Ureter (tissue), 1 donor: ENCODE measurements at places on chromosomes 11 and 22. TPM values are rescaled to one million over a fixed set of nuclear protein-coding genes. Genes with fewer than 3 reads are reported as not detected.

- DNase-seq: no peak
Measured at GRCh38 chr11:73367482-73368024, 8.6 kb upstream of the RELT start.

Gene AGBL2
- 4.9 TPM for total RNA-seq

Gene CELSR1
- total RNA-seq: 44.0 TPM

Gene IL10RA
- 22.4 TPM for total RNA-seq

DNA sequence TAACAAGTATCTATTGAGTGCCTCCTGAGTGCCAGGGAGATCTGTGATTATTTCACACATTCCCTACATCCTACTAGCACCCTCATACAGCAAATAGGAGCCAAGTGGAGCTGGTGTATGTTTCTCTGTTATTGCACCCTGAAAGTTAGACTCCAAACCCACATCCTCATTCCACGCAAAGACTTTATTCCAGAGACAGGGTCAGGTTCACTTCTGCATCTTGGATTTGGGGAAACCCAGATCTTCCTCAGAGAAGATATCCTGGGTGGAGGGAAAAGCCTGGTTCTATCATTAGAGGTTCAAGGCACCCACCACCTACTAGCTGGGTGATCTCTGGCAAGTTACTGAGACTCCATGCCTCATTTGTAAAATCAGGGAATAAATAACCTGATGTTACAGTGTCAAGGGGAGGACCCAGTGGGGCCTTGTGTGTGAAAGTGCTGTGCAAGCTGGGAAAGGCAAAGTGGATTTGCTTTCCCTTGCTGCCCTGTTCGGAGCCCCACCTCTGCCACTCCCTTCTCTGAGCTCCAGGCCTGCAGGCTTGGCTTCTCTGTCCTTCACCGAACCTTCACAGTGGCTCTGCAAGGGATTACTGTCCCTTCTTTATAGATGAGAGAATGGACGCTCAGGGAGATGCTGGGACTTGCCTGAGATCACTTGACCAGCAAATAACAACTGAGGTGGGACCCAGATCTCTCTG is 991 bp upstream of the SLCO2B1 start:
- DNase-seq: no peak

DNA sequence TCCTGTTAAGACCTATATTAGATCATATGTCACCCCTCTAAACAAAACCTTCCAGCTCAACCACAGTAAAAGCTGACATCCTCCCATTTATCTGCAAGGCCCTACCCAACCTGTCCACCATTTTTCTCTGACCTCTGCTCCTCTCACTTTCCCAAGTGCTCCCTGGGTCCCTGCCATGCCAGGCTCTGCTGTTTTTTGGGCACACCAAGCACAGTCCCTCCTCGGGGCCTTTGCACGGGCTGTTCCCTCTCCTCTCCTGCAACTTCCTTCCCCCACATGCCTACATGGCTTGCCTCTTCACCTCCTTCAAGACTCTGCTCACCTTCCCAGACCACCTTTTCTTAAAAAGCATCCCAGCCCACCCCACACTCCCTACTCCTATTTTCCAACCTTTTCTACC is 9.8 kb downstream of the TST start:
- DNase-seq: no peak

DNA sequence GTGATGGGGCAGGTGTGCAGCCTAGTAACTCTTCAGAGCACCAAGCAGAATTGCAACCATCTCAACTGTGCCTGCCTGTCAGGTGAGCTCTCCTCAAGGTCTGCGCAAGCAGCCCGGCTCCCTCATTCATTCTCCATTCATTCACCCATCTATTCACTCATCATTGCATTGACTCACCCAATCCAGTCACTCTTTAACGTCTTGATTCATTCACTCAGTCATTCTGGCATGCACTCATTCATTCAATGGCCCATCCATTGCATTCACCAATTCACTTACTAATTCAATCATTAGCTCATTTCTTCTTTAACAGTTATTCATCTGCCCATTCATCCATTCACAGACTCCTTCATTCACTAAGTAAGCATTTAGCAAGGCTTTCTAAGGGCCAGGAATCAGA is 111.8 kb downstream of the PDE2A start:
- no peak for DNase-seq

DNA sequence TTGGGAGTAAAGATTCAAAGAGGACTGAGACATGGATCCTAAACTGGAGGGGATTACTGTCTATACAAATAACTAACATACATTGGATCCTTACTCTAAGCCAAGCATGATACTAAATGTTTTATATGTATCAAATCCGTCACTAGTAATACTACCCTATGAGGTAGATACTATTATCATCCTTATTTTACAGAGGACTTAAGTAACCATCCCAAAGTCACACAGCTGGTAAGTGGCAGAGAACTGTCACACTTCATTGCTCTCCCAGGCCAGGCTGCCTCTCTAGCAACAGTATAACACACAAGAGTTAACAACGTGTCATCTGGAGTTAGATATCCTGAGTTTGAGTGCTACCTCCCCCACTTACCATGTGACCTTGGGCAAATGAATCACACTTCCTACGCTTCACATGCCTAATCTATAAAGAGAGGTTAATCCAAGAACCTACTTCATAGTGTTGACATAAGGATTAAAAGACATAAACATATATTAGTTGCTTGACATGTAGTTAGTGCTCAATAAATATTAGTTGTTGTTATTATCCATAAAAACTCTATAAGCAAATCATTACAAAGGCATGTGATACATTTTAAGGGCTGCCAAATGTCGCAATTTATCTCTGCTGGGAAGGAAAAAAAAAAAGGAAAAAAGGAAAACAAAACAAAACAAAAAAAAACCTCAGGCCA is 33.8 kb upstream of the SPON1 start:
- no peak for DNase-seq

Gene UBE4A
- 46.5 TPM for total RNA-seq

Gene RPL27A
- total RNA-seq: 976 TPM

DNA sequence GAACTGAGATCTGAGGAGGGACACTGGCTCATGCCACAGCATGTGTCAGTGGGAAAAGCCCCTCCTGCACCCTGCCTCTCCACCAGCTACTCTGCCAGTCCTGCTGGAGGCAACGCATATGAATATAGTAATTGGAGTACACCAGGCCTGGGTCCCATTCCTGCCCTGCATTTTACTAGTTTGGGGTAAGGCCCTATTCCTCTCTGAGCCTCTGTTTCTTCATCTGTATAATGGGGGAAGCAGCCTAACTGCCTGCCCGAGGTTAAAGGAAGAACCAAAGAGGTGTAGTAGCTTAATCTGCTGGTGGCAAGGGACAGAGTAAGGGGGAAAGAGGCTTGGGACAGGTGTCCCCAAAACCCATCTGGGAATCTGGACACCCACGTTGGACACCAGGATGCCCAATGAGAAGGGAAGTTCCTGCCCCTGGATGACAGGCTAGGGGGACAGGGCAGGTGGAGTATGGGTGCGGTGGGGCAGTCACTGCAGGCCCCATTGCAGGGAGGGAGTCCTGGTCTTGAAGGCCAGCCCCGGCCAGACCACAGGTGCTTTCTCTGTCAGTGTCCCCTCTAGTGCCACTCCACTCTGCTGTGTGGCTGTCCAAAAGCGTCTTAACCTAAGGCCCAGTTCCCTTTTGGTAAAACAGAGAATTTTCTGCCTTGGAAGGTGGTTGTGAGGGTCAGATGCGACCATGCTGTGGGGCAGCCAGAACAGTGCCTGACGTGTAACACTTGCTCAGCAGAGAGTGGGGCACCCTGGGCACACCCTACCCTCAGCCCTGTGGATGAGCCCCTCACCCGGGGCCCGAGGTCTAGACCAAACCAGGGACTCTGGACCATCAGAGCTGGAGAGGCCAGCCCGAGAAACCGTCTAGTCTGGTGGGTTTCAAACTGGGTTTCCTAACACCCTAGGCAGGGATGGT is 11.5 kb downstream of the TSKU start:
- DNase-seq: peak; percentile 41

Gene UBE2L6
- total RNA-seq: 83.1 TPM

GRCh38 chr11:96177146-96177545 is 165.8 kb downstream of the MAML2 start:
- DNase-seq: no peak

Gene C11orf97
- total RNA-seq: not detected

Gene FXYD6
- 41.8 TPM for total RNA-seq

GRCh38 chr11:116167706-116168458 is 604.9 kb downstream of the BUD13 start:
- DNase-seq: no peak

Gene MUC2
- 0.39 TPM for total RNA-seq

GRCh38 chr11:37500425-37500824 is 902.4 kb upstream of the RAG2 start:
- no peak for DNase-seq

GRCh38 chr11:4695442-4695841 is 2.2 kb downstream of the OR51E2 start:
- DNase-seq: no peak

- no peak for DNase-seq
Measured at GRCh38 chr22:25933158-25933788, 191.3 kb downstream of the MYO18B start.

- DNase-seq: no peak
Measured at GRCh38 chr22:25621986-25622385, 57.5 kb downstream of the GRK3 start.

DNA sequence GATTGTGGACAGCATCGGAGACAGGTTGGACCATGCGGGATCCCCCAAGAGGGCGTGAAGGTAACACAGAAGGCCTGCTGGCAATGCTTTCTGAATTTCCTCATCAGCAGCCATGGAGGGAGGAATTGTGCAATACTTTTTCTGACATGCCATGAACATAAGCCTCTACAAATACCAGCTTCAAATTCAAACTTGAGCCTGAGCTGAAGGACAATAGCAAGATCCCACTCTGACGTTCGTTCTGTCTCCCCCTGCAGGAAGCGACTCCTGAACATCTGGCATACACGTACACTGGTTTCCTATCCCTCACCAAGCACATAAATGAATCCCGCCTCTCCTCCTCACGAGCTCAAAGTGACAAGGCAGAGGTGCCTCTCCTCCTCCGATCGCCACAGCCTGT is 312.2 kb downstream of the BRD1 start:
- DNase-seq: no peak

DNA sequence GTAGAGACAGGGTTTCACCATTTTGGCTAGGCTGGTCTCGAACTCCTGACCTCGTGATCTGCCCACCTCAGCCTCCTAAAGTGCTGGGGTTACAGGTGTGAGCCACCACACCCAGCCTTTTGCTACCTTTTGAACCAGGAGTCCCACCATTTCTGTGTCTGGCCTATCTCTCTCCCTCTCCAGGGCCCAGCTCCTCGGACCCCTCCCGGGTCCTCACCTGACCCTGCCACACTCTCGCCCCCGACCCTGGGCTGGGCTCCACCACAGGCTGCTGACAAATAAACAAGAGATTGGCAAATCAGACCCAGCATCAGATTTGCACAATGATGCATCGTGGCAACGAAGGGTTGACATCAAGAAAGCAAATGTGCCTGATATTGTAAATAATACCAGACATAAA is 8.8 kb downstream of the KRTAP5-5 start:
- DNase-seq: no peak

Gene APOBEC3G
- total RNA-seq: 27.8 TPM

Gene MAJIN
- total RNA-seq: not detected

DNA sequence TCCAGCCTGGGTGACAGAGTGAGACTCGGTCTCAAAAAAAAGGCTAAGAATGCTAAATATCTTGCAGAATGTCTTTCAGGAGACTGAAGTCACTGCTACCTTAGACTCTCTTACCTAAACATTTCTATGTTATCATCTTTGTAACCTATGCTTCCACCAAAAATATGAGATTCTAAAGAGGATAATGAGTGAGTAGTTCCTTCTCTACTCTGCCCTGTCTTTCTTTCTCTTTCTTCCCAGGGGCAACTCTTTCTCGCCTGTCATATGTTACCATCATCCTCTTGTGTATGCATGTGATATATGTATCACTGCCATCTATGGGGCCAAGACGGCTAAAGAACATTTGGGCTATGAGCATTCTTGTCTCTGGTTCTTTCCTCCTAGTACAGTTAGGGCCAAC is 9.0 kb upstream of the RASSF10 start:
- DNase-seq: no peak

GRCh38 chr11:33708985-33709384 is 8.4 kb upstream of the C11orf91 start:
- no peak for DNase-seq

GRCh38 chr11:69906453-69906907 is 87.3 kb upstream of the FGF3 start:
- DNase-seq: no peak

Gene NNMT
- 141 TPM for total RNA-seq

- peak; percentile 74 for DNase-seq
Measured at GRCh38 chr11:78801161-78801884, 226.7 kb upstream of the NARS2 start.

GRCh38 chr11:12827929-12828812 is 153.9 kb downstream of the TEAD1 start:
- DNase-seq: no peak

DNA sequence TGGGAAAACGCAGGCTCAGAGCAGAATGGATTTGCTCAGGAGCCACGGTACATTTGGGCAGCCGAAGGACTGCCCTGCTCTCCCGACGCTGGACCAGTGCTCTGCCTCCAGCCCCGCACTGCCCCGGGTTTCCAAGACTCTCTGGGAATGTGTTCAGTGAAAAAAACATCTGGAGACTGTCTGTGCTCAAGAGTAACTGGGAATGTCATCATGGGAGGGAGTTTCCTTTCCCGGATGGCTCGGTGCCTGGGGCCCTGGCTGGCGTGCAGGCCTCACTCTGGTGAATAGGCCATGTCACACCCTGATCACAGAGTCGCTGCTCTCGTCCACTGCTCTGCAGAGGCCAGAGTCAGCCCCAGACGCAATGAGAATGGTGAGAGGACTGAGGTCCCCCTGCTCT is 9.8 kb upstream of the APOL6 start:
- peak; percentile 85 for DNase-seq

Gene MS4A7
- total RNA-seq: 33.2 TPM

DNA sequence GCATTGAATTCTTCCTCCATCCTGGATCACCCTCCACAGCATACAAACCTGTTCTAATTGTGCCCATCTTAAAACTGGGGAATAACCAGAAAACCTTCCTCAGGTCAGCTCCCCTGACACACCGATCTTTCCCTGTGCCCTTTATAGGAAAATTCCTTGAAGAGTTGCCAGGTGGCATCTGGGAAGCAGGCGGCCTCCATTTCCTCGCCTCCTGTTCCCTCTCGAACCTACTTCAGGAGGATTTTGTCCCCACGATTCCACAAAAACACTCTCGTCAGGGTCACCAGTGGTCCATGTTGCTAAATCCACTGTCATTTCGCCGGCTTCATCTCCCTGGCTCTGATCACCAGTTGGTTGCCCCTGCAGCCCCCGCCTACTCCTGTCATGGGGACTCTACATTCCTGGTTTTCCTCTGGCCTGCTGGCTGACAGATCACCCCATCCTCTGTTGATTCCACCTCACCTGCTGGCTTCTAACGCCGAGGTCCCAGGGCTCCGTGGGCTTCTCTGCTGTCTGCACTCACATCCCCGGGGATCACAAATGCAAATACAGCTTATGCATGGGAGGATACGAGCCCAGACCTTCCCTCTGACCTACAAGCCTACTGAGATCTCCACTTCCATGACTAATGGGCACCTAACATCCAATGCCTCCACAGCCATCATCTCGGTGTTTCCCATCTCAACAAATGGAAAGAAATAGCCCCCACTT is 92.5 kb upstream of the PRDM11 start:
- no peak for DNase-seq

- DNase-seq: no peak
Measured at GRCh38 chr11:34846467-34846866, 69.7 kb downstream of the APIP start.

- DNase-seq: no peak
Measured at GRCh38 chr11:134950692-134951304, 538.8 kb upstream of the B3GAT1 start.
